A549 treated with dexamethasone at 1 μM for 4 hours (cell line): ENCODE measurements at places on chromosomes 2 and 18. TPM values are rescaled to one million over a fixed set of nuclear protein-coding genes. Genes with fewer than 3 reads are reported as not detected.

Gene ALLC
- 0.05 to 0.11 TPM (median 0.08 TPM) in 3 of 5 replicates, not detected in the others for total RNA-seq

Gene NDUFB3
- 121 to 189 TPM (median 125 TPM) in 5 replicates for total RNA-seq

Gene ERFE
- total RNA-seq, result 4.8 to 7.9 TPM (median 7.4 TPM) in 5 replicates

Gene PSMA8
- total RNA-seq, result not detected in 5 replicates

Gene WNT6
- 0.11 to 0.26 TPM (median 0.22 TPM) in 5 replicates for total RNA-seq

Gene FSHR
- total RNA-seq, result not detected in 5 replicates

Gene DPY30
- total RNA-seq, result 104 to 113 TPM (median 105 TPM) in 5 replicates

Gene CPLX4
- not detected in 5 replicates for total RNA-seq

Gene SGPP2
- 0.46 to 0.84 TPM (median 0.51 TPM) in 5 replicates for total RNA-seq

Gene HRH4
- not detected in 5 replicates for total RNA-seq

Gene FOXI3
- 0.03 to 0.05 TPM (median 0.04 TPM) in 3 of 5 replicates, not detected in the others for total RNA-seq

Gene CPSF3
- 56.0 to 60.8 TPM (median 58.1 TPM) in 5 replicates for total RNA-seq

Gene KIAA2012
- not detected in 5 replicates for total RNA-seq

Gene IL36RN
- total RNA-seq, result 0.03 to 0.12 TPM in 2 of 5 replicates, not detected in the others

Gene IRS1
- total RNA-seq, result 9.5 to 15.0 TPM (median 14.9 TPM) in 5 replicates

Gene SRD5A2
- total RNA-seq, result 0.02 to 0.05 TPM (median 0.02 TPM) in 5 replicates

Gene GALNT13
- total RNA-seq, result 7.9 to 11.3 TPM (median 10.0 TPM) in 5 replicates

Gene WDR35
- total RNA-seq, result 12.1 to 17.6 TPM (median 14.8 TPM) in 5 replicates

Gene TMEM237
- 16.3 to 21.5 TPM (median 20.6 TPM) in 5 replicates for total RNA-seq
